ENCODE measurements at places on chromosomes 11 and 22. TPM values are rescaled to one million over a fixed set of nuclear protein-coding genes. Genes with fewer than 3 reads are reported as not detected.

DNA sequence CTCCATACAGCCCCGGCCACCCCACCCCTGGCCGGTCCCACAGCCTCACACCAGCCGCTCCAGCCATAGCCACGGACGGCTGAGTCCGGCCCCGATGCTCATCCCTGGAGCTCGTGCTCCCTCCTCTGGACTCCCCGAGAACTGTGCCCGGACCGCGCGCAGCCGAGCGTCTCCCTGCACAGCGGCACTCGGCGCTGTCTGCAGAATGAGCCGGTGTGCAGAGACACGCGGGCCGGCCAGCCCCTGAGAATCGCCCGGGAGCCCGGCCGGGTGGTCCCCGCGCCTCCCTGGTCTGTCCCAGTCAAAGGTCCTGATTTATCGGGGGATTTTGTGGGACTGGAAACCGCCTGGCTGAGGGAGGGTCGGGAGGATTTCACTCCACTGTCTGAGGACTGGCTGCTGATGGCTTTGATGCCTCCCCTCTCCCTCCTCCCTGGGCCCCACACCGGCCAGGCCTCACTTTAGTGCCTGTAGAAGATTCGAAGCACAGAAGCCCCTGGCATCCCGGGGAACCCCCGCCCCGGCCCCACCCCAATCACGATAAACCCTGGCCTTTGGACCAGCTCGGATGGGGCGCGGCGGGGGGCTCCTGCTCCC is 102.7 kb downstream of the BRD1 start:
- DNase-seq = peak; percentile 11

SORL1 gene
- 0.53 TPM for total RNA-seq

TRPM5 gene
- not detected for total RNA-seq

GRCh38 chr11:125287491-125288210 is 123.1 kb downstream of the PKNOX2 start:
- no peak for DNase-seq

GRCh38 chr22:37282385-37282677 is at the start of gene CYTH4:
Gene CYTH4 (plus strand): TSS chr22:37282508. CDS start chr22:37282570, 62 bp downstream.
- no peak for DNase-seq

SAA1 gene
- total RNA-seq = not detected

- DNase-seq = no peak
Measured at GRCh38 chr11:132402071-132402684, 1031.8 kb downstream of the NTM start.

DNA sequence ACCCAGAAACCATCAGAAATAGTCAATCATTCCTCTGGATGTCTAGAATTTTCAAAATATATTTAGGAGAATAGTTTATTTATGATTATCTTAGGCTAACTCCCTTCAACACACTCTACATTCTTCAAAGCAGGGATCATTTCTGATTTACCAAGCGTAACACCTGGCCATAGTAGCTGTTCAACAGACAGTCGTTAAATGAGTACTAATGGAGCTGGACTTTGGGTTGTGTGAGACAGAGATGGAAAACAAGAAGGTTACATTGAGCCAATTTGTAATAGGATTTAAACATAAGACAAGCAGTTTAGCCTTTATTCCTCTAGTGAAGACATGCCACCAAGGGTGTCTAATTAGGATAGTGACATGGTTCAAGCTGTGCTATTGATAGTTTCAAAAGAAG is 129.2 kb upstream of the ANO3 start:
- DNase-seq = no peak

DNA sequence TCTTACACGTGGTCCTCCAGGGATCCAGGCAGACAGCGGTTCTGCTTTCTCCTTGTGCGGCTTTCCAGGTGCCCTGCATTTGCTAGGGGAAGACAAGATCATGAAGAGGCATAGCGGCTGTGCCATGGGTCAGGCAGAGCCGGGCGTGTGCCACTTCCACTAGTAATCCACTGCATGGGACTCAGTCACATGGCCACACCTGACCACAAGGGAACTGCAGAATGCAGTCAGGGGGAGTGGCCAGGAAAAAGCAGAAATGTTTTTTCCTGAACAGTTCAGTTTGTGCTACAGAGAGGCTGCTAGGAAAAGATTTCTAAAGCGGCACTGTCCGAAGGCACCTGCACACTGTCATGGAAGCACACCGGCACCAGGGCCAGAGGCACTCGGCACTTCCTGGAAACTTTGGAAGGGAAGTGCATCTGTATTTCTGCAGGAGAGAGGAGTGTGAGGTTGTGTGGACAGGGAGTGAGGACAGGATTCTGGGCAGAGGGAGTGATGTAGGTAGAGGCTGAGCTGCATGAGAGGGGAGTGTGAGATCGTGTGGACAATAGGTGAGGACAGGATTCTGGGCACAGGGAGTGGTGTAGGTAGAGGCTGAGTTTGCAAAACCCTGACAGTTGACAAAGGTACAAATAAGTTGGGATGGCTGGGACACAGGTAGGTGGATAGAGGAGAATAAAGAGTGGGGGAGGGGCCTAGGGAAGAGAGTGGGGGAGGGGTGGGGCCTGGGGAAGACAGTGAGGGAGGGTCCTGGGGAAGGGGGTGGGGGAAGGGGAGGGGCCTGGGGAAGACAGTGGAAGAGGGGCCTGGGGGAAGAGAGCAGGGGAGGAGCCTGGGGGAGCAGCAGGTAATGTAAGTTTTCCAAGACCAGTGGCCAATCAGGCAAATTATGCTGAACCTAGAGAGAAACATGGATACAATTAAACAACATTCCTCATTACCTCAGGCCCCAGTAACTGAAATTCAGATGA is 1436.3 kb downstream of the TBC1D22A start:
- no peak for DNase-seq

DNA sequence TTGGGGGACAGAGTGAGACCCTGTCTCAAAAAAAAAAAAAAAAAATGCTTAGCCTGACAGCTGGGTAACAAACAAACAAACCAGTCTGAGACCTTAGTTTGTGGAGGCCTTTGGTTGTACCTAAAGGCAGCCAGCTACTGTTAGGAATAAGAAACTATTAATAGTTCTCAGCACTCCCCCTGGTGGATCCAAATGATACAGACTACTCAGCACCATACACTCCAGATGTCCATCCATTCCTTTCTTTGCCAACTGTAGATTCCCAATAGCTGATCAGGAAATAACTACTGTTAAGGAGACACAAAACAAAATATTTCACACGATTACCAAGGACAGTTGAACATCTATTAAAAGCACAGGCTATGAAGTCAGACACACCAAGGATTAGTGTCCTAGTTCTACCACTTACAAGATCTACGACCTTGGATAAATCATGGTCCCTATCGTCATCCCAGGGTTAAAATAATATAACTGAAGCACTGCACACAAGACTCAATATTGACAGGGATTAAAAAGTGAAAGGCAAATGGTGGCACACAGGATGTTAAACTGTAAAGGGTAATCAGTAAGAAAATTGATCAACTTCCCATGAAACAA is 17.2 kb downstream of the CLDN25 start:
- DNase-seq = no peak

PEX16 gene
- 30.5 TPM for total RNA-seq

DNA sequence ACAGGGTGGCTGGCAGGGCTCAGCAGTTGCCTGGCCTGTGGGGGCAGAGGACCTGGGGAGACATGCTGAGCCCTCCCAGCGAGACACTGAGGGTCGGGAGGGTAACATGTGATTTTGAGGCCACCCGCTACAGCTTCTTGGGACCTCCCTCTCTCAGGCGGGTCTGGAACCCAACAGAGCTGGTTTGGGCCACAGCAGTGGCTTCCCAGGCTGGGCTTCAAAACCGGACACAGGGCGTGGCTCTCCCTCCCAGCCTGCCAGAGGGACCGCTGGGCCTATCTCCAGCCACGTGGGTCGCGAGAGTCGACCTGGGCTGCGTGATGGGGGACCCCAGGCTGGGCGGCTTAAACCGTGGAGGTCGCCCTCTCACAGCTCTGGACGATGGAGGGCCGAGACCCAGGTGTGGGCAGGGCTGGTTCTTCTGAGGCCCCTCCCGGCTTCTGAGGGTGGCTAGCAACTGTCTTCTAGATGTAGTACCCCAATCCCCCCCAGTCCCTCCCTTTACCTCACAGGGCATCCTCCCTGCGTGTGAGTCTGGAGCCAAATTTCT is 91.7 kb downstream of the KCNQ1 start:
- no peak for DNase-seq

- no peak for DNase-seq
Measured at GRCh38 chr11:59175091-59175501, 3.2 kb downstream of the DTX4 start.
